Stimulated activated CD4-positive, alpha-beta T cell treated with anti-CD3 and anti-CD28 coated beads, Interleukin-4, amount 100 ng/mL, for 1 hour (primary cell): ENCODE measurements at places on chromosomes 1 and 21.

- no peak for DNase-seq
Observed at GRCh38 chr1:192161976-192162375, 3.7 kb downstream of the RGS18 start.

- no peak for DNase-seq
Observed at GRCh38 chr1:202593845-202594244, 116.4 kb downstream of the SYT2 start.

- DNase-seq: peak; percentile 49
Observed at GRCh38 chr1:156281281-156281680, 1.3 kb downstream of the SMG5 start.

DNA sequence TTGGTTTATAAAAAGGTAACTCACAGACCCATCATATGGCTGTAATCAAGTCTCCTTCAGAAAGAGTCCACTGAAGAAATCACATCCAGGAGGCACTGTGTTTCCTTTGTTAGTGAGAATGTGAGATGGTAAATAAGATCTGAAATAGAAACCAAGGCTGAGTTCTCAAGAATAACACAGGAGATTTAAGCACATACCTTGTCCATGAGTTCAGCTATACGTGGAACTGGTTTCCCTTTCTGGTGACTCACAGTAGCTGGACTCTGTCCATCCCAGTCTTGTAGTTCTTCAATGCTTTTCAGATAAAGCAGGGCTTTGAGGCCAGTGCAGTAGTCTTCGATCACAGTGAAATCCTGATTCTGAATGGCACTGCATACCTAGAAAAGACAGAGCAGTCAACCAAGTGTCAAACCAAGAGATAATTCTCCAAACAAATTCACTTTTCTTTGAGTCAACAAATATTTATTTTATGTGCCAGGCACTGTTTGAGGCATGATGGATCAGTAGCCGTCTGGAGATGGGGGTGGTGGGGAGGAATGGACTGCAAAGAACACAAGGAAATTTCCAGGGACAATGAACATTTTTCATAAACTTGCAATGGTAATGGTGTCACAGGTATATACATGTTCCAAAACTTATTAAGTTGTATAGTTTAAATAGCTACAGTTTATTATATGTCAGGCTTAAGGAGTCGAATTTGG is 471.4 kb downstream of the PTBP2 start:
- no peak for DNase-seq

GRCh38 chr1:87940421-87940820 is 611.7 kb downstream of the LMO4 start:
- DNase-seq: no peak

GRCh38 chr1:89686520-89686919 is 53.6 kb downstream of the LRRC8C start:
- no peak for DNase-seq
